Nasal cavity respiratory epithelium epithelial cell of viscerocranial mucosa (primary cell): ENCODE measurements at places on chromosomes 1 and 21. TPM values are rescaled to one million over a fixed set of nuclear protein-coding genes. Genes with fewer than 3 reads are reported as not detected.

The CRNN gene
- total RNA-seq, result 3.8 and 24.6 TPM in 2 replicates

The ITLN1 gene
- total RNA-seq, result not detected in 2 replicates

The C1orf216 gene
- 2.4 and 9.1 TPM in 2 replicates for total RNA-seq

The SPATA6 gene
- 1.4 and 3.3 TPM in 2 replicates for total RNA-seq

The RHOU gene
- total RNA-seq, result 0.36 and 1.0 TPM in 2 replicates

The TFAP2E gene
- total RNA-seq, result 0.21 and 0.34 TPM in 2 replicates
